Esophagus squamous epithelium (tissue), 5 donors: ENCODE measurements at places on chromosomes 11 and 22.
A peak's percentile ranks its signal among the peaks of the same experiment; 100 is the strongest.

DNA sequence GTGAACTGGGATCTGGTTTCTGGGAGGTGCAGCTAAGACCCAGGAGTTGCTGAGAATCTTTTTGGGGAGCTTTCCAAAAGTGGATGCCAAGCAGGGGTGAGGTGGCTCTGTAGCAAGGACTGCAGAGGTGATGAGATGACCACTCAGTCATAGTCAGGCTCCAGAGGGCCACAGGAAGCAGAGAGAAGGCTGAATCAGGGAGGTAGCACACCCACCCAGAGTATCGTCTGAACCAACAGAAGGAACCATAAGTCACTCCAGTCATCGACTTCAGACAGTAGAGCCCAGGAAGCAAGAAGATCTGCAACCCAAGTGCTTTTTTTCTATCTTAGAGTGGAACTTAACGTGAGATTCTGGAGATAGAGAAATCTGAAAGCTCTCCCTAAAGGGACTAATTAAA, 335.7 kb upstream of the MPPED2 start:
- no peaks in the 10 kb centered on the region for H3K27me3 ChIP-seq
- H3K27ac ChIP-seq, result no peak overlapping the region
- no peak overlapping the region for H3K4me3 ChIP-seq
- H3K36me3 ChIP-seq, result no peaks in the 10 kb centered on the region
- no peaks in the 10 kb centered on the region for H3K4me1 ChIP-seq

GRCh38 chr11:2422461-2423156, 21.7 kb downstream of the TRPM5 start:
- no peak for DNase-seq
- H3K4me3 ChIP-seq, result no peak overlapping the region
- no peaks in the 10 kb centered on the region for H3K36me3 ChIP-seq
- no peak overlapping the region for H3K27ac ChIP-seq
- H3K4me1 ChIP-seq, result peaks cover 24% of the 10 kb centered on the region

GRCh38 chr11:88250566-88251242, 75.5 kb upstream of the RAB38 start:
- DNase-seq, result no peak
- no peaks in the 10 kb centered on the region for H3K4me1 ChIP-seq
- no peak overlapping the region for H3K4me3 ChIP-seq
- H3K27me3 ChIP-seq, result no peaks in the 10 kb centered on the region
- no peak overlapping the region for H3K27ac ChIP-seq

GRCh38 chr11:9639985-9640384, 23.9 kb upstream of the SWAP70 start:
- H3K27me3 ChIP-seq, result no peaks in the 10 kb centered on the region
- no peaks in the 10 kb centered on the region for H3K36me3 ChIP-seq
- H3K4me1 ChIP-seq, result no peaks in the 10 kb centered on the region
- DNase-seq, result no peak
- H3K27ac ChIP-seq, result peak overlapping the region; percentile 55
